ENCODE measurements at places on chromosomes 5 and 9.

DNA sequence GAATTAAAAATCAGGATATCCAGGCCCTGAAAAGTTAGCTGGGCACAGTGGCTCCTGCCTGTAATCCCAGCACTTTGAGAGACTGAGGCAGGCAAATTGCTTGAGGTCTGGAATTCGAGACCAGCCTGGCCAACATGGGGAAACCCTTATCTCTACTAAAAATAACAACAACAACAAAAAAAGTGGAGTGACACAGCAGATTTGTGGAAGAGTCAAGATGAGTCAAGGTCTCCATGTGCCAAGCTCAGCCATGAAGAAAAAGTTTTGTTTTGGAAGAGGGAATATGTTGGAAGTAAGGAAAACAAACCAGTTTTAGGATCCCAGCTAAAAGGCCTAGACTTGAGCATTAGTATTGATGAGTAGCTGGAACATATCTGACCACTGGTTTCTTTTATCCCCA, 14.7 kb downstream of the LRRC70 start:
- DNase-seq, result no peak

- no peak for DNase-seq
Observed at GRCh38 chr5:174236070-174236469, 190.6 kb downstream of the NSG2 start.

DNA sequence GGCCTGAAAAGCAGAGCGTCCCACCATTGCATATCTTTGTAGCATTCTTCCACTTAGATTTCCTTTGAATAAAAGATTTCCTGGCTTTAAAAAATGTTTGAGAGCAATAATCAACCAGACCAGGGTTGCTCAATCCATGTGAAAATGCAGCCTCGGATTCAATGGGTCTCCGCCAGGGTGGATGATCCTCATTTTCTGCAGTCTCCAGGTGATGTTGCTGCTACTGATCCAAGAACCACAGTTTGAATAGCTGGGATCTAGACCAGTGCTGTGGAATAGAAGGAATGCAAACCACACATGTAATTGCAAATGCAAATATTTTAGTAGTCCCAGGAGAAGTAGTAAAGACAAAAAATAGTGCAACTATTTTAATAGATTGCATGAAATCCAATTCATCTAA, 317.6 kb downstream of the IRX1 start:
- no peak for DNase-seq

DNA sequence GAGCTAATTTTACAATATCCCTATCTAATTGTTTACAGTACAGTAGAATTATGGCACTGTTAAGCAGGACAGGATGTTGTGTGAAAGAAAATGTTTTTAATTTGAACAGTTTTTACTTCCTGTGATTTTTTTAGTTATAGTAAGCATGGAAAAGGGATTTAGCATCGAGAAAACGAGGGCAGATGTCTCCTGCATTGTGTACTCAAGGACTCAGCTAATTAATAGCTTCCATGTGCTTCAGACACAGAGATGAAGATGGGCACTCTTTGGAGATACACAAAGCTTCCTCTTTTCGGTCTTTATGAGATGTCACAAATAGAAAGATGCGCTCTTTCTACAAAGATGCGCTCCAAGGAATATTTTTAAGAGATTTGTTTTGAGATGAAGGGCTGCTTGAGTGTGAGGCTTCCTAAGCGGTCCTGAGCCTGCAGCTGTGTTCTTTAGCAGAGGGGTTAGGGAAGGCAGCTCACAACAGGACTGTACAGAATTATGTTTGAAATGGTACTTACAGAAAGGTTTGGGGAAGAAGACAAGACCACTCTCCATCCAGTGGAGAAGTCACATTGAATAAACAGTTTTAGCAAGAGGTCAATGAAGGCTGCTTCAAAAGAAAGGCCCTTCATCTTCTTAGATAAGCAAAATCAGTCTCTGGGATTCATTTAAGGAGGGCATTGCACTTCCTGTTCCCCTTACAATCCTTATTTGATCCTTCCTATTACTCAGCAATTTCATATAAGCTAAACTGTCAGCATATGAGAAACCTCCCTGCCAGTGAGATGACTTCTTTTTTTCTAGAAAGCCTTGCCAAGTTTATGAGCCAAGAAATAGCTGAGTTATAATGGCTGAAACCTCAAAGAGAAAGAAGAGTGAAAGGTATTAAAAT, 311.5 kb downstream of the EFNA5 start:
- no peak for DNase-seq

DNA sequence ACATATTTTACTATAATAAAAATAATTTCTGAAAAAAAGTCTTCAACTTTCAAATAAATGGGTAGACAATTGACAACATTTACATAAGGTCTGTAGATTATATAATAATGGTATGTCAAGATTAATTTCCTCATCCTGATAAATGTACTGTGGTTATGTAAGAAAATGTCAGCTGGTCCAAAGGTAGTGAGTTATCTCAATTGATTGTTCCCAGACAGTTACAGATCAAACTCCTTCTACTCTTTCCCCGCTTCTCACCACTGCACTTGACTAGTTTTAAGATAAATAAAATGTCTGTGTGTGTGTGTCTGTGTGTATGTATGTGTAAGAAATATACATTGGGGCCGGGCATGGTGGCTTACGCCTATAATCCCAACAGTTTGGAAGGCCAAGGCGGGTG, 16.4 kb upstream of the MARCHF6 start:
- DNase-seq, result no peak

DNA sequence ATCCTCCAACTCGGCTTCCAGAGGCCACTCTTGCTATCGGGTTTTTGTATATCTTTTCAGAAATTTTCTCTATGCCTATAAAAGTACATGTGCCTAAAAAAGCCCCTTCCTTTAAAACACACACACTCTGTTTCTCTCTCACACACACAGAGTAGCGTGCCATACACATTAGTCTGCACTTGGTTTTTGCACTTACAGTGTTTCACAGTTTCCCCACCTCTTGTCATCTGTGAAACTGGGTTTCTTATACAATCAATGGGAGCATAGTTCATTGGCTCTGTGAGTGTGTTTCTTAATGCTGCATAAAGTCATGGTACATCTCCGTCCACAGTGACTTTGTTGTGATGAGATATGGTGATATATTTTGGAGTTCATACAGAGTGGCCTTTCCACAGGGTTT, 664 bp upstream of the IGFBPL1 start:
- DNase-seq, result no peak

- DNase-seq, result no peak
Observed at GRCh38 chr5:67857502-67857901, 358.1 kb upstream of the PIK3R1 start.

GRCh38 chr5:179123109-179123426, 62.9 kb downstream of the ZNF354C start:
- DNase-seq, result no peak

DNA sequence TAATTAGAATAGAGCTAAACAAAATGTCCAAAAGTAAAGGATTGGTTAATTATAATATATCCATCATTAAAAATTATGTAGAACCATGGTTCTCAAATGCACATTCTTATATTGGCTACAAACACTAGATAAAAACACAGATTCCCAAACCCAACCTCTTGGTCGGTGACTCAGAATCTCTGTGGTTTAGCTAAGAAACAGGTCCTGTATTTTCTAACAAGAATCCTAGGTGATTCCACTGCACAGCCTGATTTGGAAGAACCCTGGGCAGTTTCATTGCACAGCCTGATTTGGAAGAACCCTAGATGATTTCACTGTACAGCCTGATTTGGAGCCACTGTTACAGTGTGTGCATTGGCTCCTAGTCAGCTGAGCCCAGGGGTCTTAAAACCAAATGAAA, 67.9 kb downstream of the KIAA1958 start:
- no peak for DNase-seq
